Dorsolateral prefrontal cortex (tissue), 122 donors: ENCODE measurements at places on chromosomes 5 and 9.

DNA sequence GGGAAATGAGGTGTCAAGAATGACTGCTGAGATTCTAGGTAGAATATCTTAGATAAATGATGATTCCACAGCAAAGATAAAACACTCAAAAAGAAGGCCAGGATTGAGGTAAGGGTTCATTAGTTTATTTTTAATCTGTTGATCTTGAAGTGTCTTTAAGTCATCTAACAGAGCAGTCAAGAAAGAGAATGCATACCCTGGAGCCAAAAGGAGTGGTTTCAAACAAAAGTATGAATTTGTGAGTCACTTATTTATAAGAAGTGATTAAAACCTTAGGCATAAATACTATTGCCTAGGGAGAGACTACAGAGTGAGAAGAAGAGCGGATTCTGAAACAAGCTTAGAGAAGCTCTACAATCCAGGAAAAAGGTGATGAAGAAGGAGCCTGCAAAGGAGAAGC, 541.0 kb downstream of the DTWD2 start:
- no peak for DNase-seq

GRCh38 chr5:178106086-178106485, 7.2 kb upstream of the N4BP3 start:
- DNase-seq = no peak

GRCh38 chr5:110751902-110752762, 13.3 kb downstream of the SLC25A46 start:
- DNase-seq = no peak

DNA sequence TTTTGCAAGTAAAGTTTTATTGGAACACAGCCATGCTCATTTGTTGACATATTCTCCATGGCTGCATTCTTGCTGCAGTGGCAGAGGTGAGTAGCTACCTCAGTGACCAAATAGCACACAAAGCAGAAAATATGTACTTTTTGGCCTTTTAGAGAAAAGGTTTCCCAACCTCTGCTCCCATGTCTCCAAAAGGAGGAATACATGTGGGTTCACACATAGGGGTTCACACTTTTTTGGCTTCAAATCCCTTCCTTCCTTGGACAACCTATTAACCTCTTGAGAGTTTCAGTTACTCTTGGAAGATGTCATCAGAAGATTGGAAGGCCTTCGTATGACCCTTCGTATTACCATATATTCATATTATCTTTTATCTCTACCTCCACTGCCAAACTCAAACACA, 285.1 kb upstream of the TUT7 start:
- no peak for DNase-seq

DNA sequence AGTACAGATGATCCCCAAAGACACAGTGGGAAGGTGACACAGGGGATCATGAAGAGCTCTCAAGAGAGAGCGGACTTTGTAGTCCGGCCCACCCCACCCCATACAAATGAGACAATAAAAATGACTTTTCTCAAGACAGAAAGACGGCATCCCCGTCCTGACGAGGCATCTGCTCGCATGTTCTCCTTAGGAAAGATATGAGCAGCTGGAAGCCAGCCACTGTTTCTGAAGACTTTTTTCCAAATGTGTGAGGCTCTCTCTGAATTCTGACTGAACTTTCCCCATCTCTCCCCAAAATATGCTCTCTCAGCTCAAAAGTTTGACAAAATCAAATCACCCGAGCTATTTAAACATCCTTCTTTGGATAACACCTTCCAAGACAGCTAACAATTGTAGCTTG, 105.2 kb downstream of the RFK start:
- DNase-seq = no peak

- peak; percentile 52 for DNase-seq
Observed at GRCh38 chr9:88236511-88237478, 98.5 kb upstream of the SPATA31C2 start.

DNA sequence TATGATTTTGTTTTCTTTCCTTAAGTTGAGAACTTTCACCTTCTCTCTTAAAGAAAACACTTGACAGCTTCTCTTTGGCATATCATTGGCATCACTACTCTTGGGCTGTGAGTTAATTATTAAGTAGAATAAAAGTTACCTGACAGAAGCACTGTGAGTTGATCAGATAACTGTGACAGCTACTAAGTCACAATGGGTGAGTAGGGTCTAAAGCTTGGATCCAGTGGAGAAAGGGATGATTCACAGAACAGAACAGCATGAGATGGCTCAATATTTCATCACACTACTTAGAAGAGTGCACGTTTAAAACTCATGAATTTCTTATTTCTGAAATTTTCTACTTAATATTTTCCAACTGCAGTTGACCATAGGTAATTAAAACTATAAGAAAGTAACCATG, 268.5 kb upstream of the NMUR2 start:
- DNase-seq = no peak

- peak; percentile 80 for DNase-seq
Observed at GRCh38 chr5:125198270-125198974, 452.0 kb upstream of the ZNF608 start.

- DNase-seq = no peak
Observed at GRCh38 chr5:146732962-146733361, 145.6 kb downstream of the PPP2R2B start.

GRCh38 chr5:9927106-9927505, 297.0 kb upstream of the TAS2R1 start:
- DNase-seq = no peak

DNA sequence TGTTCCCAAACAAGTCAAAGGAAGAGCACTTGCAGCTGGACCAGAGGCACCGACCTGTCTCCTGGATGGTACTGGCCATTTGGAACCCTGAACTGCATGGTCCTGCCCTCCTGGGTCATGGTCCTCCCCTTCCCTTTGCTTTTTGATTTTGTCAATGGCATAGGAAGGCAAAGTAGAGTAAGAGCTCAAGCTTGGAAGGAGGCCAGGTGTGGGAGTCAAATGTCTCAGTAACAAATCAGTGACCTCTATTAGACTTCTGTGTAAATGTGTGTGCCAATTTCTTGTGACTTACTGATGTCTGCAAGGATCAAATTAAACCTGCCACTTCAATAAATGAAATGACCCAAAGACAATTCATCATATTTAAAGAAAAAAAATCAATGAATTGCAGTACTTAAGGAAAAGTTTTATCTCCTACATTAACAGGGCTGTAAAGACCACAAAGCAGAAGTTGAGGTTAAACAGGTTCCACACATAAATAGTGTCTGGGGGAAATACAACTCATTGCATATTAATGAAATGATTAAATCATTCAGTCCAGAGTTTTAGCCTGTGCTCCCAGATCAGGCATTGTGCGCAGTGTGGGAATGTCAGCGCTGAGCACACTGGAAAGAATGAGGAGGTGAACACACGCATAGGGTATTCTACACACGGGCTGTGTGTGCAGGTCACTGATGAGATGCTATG, 32.7 kb downstream of the OSMR start:
- DNase-seq = no peak

DNA sequence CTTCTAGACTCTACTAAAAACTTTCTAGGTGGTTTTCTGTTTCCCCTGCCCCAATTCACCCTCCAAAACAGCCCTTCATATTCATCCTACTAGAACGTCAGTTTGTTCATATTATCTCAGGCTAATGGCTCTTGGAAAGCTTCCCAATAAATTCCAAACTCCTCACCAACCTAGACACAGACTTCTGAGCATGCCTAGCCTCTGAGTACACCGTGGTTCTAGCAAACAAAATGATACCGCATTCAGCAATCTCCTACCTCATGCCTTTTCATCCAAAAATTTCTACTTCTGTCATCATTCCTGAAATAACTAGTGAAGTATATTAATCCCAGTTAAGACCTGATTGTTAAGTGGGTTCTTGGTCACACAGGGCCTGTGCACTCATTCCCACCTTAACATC, 46.5 kb upstream of the NR5A1 start:
- DNase-seq = no peak

DNA sequence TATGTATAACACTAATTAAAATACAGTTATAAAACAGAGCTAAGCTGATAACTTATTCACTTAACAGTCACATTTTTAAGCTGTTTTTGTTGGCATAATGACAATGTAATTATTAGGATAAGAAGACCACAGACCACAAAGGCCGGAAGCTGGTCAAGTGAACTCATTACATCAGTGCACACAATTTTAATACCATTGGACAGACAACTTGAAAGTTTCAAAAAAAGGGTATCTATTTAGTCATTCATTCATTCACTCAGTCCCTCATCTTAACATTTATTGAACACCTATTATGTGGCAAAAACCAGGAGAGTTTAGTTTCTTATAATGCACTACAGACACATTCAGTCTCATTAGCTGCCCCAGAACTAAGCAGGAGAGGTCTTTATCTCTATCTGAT, 11.6 kb downstream of the ERP44 start:
- no peak for DNase-seq

DNA sequence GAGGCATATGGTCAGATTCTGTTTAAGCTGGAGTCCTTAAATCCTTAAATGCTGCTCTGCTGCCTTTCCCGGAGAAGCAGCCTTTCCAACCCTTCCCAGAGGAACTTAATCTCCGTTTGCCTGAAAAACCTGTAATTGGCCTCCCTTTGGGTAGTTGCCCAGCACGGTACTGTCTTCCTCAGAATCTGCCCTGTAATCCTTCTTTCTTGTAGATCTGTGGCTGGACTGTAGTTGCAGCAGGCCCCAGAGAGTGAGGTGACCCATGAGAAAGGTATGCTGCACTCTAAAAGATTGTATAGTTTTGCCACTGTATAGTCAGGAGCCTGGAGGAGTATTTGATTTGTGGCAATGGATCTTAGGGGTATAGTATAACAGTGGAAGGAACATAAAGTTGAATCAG, 11.7 kb downstream of the SPIN1 start:
- DNase-seq = no peak

DNA sequence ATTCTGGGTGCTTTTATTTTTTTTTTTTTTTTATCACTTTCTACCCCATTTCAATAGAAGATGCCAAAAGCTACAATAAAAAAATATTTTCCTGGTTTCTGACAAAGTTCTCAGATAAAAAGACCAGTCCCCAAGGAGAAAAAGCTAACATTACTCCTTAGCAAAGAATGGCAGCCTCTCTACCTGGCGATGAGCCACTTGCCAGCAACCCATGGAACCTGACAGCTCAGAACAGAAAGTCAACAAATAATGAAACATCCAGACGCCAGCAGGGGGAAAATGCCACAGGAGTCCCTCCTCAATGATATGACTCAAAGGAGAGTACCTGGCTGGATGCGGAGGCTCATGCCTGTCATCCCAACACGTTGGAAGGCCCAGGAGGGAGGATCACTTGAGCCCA, 123.2 kb downstream of the MYO10 start:
- DNase-seq = no peak

GRCh38 chr9:131801810-131802209, 61.9 kb upstream of the RAPGEF1 start:
- DNase-seq = no peak

DNA sequence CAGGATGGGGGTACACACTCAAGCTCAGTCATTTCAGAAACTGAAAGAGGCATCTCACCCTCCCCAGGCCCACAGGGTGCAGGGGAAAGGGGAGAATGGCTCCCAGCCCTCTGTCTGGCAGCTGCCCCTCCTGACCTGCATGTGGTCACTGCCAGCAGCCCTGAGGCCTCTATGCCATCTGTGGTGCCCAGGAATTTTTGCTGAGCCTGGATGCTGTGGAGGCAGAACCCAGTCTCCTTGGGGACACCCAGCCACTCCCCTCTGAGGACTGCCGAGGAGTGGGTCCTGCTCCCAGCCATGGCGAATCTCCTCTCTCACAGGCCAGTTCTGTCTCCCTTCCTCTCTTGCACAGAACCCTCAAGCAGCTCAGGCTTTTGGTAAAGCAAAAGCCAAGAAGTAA, 104.0 kb upstream of the ALDH1B1 start:
- no peak for DNase-seq

- no peak for DNase-seq
Observed at GRCh38 chr9:20642045-20642444, 19.7 kb upstream of the MLLT3 start.

GRCh38 chr5:176590035-176590717, 19.8 kb downstream of the GPRIN1 start:
- no peak for DNase-seq

DNA sequence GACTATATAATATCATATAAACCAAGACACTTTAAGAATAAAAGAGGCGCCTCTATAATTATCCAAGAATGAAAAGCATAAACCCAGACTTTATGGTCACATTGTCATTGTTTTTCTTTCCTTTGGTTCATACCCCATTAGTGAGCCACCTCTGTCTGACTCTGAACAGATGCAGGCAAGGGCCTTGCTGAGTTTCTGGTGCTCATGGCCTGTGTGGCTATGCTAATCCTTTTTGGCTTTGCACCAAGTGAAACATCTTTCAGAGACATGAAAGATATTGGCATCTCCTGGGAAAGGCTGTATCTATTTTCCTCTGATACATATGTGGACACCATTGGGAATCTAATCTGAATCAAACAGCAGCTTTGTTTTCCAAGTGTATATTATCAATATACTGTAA, 222.5 kb downstream of the CHSY3 start:
- no peak for DNase-seq

- DNase-seq = no peak
Observed at GRCh38 chr9:135017899-135018298, 69.6 kb upstream of the OLFM1 start.

- DNase-seq = no peak
Observed at GRCh38 chr9:93810028-93810971, 144.9 kb downstream of the BARX1 start.

DNA sequence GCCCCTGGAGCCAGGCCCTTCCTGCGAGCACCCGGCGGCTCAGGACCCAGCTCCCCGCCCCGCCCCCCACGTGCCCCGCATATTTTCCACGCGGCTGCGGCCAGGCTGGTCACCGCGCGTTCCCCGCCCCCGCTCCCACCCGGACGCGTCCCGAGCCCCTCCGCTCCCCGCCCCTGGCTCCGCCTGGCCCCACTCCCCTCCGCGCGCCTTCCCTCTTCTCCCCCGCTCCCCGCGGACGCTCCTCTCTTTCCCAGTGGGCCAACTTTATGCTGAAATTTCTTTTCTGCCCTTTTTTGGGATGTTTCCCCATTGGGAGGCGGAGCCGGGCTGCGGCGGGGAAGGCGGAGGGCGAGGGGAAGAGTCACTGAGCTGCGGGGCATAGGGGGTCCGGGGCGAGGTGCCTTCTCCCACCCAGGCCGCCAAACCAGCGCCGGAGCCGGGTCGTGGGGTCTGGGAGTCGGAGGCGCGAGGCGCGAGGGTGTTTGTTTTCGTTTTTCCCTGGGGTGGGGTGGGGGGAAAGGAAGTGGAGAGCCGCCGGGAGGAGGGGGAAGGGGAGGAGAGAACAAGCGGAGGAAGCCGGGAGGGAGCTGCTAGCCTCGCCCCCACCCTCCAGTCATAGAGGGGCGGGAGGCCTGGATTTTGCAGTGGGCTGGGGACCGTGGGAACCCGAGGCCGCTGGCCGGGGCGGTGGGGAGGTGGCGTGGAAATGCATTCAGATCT, 1.0 kb upstream of the TPM2 start:
- no peak for DNase-seq

GRCh38 chr5:141858079-141858765, 20.0 kb downstream of the PCDH1 start:
- no peak for DNase-seq

DNA sequence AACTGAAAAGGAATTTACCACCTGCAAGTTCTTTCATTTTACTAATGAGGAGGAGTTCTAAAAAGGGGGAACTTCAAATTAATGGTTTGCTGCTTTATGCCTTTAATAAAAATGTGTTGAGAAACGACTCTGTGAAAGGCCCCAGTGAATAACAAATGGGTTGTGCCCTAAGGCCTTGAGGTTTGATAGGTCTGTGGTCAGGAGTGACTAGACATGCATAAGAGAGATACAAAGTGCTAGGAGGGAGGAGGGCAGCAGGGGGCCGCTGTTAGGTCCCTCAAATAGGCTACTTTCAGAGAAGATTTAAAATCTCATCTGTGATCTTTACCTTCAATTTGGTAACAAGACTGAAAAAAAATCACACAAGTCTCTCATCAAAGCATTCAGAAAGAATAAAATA, 58.3 kb downstream of the FAM81B start:
- DNase-seq = no peak
